Esophagus muscularis mucosa (tissue), 4 donors: ENCODE measurements at places on chromosomes 7 and 10. TPM values are rescaled to one million over a fixed set of nuclear protein-coding genes. Genes with fewer than 3 reads are reported as not detected.
A peak's percentile ranks its signal among the peaks of the same experiment; 100 is the strongest.

Gene HOXA10
- total RNA-seq: not detected

DNA sequence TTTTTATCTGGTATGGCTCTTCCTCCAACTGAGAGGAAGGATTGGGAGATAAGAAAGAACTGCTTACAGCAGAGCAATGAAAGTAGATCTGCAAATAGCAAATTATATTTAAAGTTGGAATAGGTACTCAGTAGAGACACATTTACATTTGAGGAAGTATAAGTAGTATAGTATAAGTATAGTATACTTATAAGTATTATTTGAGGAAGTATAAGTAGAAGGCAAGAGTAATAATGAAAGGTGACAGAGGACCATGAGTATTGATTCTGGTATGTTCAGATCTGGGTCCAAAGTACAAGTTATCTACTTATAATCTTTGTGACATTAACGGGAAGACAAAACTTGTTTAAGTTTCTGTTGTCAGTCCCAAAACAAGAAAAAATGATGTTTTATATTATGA is 527.6 kb upstream of the SORCS1 start:
- H3K4me3 ChIP-seq: no peak overlapping the region
- no peak overlapping the region for H3K27ac ChIP-seq
- H3K27me3 ChIP-seq: no peaks in the 10 kb centered on the region
- H3K36me3 ChIP-seq: no peaks in the 10 kb centered on the region
- DNase-seq: no peak
- H3K4me1 ChIP-seq: no peaks in the 10 kb centered on the region

DNA sequence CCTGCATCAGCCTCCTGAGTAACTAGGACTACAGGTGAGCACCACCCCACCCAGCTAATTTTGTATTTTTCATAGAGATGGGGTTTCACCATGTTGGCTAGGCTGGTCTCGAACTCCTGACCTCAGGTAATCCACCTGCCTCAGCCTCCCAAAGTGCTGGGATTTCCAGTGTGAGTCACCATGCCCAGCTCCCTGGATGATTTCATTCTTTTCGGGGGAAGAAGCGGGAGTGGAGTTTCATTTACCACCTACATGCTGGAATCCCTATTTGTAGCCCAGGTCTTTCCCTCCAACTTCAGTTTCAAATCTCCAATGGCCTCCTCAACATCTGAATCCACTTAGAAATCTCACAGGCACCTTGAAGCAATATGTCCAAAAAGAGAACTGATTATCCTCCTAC is 2.9 kb upstream of the BTRC start:
- no peak for DNase-seq
- H3K27ac ChIP-seq: no peak overlapping the region
- H3K36me3 ChIP-seq: no peaks in the 10 kb centered on the region
- peaks cover 21% of the 10 kb centered on the region for H3K4me1 ChIP-seq
- no peak overlapping the region for H3K4me3 ChIP-seq

DNA sequence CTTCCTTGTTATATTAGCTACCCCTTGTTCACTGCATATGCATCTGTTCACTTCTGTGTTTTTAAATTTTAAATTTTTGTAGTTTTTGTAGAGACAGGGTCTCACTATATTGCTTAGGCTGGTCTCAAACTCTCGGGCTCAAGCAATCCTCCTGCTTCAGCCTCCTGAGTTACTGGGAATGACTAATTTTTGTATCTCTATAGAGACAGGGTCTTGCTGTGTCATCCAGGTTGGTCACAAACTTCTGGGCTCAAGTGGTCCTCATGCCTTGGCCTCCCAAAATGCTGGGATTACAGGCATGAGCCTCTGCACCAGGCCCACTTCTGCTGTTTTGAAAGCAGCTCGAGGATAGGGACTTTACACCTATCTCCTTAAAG is 64.6 kb downstream of the PRTFDC1 start:
- H3K4me1 ChIP-seq: no peaks in the 10 kb centered on the region
- DNase-seq: no peak
- H3K27me3 ChIP-seq: no peaks in the 10 kb centered on the region
- no peak overlapping the region for H3K4me3 ChIP-seq

DNA sequence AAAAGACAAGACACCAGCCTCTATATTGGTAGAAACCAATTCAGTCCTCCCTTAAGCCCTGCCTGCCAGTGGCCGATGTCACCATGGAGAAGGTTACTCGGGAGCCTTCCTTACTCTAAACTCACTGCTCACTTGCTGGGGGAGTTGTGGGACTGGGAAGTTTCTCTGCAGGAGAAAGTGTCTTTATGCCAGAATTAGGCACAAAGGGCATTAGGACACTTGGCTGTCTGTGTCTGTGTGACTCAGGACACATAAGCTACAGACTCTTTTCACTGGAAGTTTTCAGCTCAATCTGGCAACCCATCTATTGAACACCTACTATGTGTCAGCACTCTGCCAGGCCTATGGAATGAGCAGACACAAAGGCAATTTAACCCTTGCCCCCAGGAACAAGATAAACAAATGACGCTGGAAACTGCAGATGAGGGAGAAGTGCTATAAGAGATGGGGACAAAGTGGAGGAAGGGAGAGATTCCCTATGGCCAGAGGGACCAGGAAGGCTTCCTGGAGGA is 49.5 kb upstream of the CACUL1 start:
- peaks cover 7% of the 10 kb centered on the region for H3K4me1 ChIP-seq
- DNase-seq: no peak
- no peaks in the 10 kb centered on the region for H3K36me3 ChIP-seq

- no peaks in the 10 kb centered on the region for H3K27me3 ChIP-seq
- H3K4me3 ChIP-seq: no peak overlapping the region
These were observed 193.2 kb downstream of the DNAJB6 start for GRCh38 chr7:157529768-157530560.

DNA sequence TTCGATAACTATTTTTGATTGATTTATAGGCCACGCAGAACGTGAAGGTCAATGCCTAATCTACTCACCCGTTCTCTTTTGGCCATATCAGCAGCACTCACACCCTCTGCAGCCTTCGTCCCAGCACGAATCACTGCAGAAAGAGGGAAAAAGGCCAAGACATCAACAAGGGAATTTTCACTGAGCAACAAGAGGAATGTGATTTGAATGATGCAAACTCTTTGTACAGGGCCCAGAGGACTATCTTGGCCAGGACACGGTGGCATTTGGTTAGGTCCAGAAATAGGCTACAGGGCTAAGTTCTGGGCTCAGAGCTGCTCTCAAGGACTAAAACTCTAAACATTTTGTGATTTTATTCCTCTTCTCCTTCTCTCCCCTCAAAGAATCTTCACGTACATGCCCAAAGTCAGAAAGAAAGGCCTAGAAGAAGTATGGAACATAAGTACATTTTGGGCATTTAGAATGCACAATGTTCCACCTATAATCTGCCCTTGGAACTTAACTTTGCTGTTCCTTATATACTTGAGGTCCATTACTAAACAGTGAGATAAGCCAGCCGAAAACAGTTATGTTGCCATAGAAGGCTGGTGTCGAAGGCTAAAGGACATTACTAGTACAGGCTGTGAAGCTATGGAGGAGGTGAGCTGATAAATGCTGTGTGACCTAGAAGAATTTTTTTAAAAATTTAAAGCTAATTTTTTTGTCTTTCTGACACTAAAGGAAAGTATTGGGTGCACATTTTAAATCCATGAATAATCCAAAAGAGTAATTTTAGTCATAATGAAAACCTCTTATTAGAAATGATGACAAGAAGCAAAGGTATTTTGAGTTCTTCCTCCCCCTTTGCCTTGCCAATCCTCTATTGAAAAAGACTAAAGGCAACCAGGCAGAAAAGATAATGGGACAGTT is 20.0 kb downstream of the RBM28 start:
- H3K27me3 ChIP-seq: no peaks in the 10 kb centered on the region
- no peak overlapping the region for H3K27ac ChIP-seq
- no peaks in the 10 kb centered on the region for H3K4me1 ChIP-seq
- H3K36me3 ChIP-seq: peaks cover 88% of the 10 kb centered on the region
- H3K4me3 ChIP-seq: no peak overlapping the region
- no peak for DNase-seq

- DNase-seq: no peak
- no peaks in the 10 kb centered on the region for H3K27me3 ChIP-seq
- no peaks in the 10 kb centered on the region for H3K4me1 ChIP-seq
- no peak overlapping the region for H3K27ac ChIP-seq
- H3K4me3 ChIP-seq: no peak overlapping the region
These were observed 106.1 kb upstream of the SP8 start for GRCh38 chr7:20892776-20893175.

DNA sequence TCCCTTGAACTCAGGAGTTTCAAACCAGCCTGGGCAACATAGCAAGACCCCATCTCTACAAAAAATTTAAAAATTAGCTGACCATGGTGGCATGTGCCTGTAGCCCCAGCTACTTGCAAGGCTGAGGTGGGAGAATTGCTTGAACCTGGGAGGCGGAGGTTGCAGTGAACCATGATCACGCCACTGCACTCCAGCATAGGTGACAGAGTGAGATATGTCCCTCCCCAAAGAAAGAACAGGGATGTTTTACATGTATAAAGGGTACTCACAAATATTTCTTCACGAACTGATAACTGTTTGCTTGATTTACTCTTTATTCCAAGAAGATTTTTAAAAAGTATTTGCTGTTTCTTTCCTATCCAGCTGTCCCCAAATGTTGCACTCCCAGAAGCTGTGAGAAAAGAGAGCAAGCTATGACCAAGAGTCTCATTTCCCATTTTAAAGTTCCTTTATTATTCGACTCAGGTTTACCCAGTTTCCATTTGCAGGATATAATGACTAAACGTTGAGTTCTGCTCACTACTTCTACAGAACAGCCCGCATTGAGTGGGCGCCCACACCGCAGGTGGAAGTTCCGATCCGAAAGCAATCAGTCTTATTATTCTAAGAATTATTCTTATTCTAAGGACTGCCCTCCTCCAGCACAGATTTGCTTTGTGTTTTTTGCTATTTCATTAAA is 90.7 kb downstream of the APBB1IP start:
- no peaks in the 10 kb centered on the region for H3K4me1 ChIP-seq
- H3K27me3 ChIP-seq: no peaks in the 10 kb centered on the region
- no peaks in the 10 kb centered on the region for H3K36me3 ChIP-seq
- no peak overlapping the region for H3K4me3 ChIP-seq
- DNase-seq: peak; percentile 80
- H3K27ac ChIP-seq: no peak overlapping the region

GRCh38 chr10:90912174-90912573 is 8.7 kb downstream of the ANKRD1 start:
- H3K4me3 ChIP-seq: no peak overlapping the region
- no peak overlapping the region for H3K27ac ChIP-seq
- peaks cover 6% of the 10 kb centered on the region for H3K4me1 ChIP-seq
- no peak for DNase-seq
- no peaks in the 10 kb centered on the region for H3K36me3 ChIP-seq
